ENCODE measurements at places on chromosomes 5 and 9.

GRCh38 chr5:1378096-1378495 lies 33.2 kb upstream of the CLPTM1L start:
- DNase-seq: no peak

DNA sequence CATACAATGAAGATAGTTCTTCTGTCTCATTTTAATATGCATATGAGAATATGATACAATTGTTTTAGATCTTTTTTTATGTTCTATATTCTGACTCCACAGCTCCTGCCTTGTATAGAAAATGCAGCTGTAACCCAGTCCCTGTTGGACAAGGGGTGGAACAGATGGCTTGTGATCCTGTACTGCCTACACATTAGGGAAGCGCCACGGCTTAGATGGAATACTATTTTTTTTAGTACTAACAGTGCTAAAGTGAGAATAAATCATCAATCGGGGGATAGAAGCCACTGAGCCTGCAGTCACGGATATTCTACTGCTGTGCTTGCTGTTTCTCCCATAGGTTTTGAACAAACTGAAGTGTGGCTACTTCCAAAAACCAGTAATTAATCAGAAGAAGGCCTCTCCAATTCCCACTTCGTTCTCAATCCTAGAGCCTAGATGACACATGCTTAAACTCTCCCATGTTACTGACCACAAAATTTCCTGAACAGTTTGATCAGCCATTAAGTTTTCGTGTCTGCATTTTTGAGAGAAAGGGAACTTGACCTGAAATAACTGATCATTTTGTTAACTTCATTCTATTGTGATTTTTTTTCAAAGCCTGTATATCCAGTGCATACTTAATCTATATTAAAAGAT lies 150.3 kb downstream of the CDH18 start:
- no peak for DNase-seq

DNA sequence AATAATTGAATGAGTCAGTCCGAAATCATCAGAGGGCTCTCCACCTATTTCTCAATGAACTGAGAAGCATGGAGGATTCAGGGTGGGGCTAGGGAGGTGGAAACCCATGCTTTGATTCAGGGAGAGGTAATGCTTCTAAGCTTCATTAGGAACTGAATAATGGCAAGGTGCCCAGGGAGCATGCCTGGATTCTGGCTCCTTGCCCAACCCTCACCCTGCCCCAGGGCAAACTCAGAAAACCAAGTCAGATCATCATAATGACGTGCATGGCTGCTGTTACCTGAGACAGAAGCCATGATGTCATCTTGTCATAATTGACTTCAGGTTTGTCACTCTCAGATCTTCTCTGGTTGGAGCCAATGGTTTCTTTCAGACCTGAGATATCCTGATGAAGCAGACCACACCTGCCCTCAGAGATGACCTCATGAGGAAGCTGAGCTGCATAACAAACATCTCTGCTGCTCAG lies 199.6 kb downstream of the SYK start:
- DNase-seq: peak; percentile 23

GRCh38 chr9:34929506-34930102 lies 28.5 kb upstream of the PHF24 start:
- peak; percentile 35 for DNase-seq

DNA sequence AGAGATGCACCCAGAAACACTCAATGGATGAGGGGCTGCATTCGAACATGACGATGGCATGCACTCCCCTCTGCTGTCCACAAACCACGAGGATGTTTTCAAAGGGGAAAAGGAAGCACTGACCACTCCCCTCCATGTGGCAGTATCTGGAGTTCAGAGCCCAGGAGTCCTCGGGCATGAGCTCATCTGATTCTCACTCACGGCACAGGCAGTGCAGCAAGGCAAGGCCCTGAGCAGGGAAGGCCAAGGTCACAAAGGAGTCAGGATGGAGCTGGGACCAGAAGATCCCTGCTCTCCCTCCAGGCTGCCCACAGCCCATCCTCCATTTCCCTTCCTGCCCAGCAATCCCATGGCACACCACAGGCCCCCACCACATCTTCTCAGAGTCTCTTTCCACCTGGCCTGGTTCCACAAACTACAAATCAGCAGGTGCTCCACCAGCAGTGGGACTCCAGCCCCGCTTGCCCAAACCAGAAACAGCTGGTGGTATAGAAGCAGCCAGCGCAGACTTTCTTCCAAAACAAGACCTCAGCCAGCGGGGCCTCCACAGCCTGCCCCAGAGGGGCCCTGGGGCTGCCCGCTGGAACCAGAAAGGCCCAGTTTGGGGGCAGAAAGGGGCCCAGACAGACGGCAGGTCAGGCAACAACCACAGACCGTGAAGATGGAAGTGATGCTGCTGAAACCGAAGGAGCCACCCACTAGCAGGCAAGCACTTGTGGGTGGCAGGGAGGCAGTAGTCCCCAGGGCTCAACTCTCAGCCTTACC lies 12.2 kb downstream of the TNIP1 start:
- DNase-seq: peak; percentile 59

DNA sequence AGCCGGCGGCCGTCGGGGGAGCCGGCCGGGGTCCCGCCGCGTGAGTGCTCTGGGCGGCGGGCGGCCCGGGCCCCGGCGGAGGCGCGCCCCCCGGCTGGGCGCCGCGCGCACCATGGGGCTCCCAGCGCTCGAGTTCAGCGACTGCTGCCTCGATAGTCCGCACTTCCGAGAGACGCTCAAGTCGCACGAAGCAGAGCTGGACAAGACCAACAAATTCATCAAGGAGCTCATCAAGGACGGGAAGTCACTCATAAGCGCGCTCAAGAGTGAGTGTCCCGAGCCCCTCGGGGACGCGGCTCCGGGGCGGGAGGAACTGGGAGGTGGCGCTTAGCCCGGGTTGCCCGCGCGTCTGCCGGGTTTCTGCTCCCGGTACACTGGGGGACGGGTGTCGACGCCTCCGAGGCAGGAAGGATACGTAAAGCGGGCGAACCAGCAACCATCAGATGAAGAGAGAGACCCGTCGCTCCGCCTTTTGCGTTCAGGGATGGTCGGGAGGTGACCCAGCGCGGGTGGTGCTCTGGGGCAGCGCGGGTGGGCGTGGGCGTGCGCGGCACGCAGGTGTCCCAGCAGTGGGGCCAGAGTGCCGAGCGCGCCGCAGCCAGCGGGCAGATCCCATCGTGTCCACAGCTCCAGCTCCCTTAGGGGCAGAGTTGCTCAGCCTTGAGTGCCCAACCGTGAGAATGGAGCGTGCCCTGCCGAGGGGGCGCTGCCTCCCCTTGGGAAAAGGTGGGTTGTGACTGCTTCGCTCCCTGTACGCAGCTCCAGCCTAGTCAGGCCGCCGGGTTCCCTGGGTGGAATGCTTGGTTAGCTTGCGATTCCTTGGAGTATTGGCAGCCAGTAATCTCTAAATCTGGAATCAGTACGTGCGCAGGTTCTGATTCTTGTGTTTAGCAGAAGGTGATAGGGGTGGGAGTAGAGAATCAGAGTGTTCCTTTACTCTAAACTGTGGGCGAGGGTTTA lies 753 bp downstream of the ARHGAP26 start:
- DNase-seq: peak; percentile 52

DNA sequence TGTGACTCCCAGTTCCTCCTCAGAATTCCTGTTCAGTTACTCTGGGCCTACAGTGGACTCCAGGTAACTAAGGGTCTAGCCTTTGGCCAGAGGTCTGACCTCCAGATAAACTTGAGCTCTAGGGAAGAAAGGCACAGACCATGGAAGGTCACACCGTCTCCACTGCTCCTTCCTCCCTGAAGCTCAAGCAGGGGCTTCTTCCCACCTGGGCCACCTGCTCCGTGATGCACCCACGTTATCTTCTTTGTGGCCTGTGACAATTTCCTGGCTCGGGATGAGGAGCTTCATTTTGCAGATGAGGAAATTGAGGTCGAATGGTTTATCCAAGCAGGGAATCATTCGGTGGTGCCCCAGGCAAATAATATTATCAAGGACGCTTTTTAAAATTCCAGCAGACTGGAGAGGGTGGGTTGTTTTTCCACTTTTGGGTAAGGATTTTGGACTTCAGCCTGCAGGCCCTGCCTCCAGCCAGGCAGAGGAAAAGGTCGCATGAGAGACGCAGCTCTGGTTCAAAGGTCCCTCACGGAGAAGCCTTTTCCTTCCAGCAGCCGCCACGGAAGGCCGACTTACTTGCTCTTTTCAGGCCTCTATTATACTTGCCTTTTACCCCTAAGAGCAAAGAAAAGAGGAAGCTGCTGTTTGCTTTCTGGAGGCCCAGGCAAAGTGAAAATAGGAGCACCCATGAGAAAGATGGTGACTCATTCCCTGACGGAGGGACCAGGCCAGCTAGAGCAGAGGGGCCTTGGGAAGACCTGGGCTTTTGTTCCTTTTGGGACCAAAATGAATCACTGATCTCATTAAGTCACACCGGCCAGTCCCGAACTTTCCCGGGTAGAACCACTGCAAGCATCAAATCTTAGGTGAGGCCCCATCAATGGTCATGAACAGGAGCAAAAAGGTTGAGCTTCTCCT lies 22.8 kb upstream of the DUSP1 start:
- DNase-seq: no peak

DNA sequence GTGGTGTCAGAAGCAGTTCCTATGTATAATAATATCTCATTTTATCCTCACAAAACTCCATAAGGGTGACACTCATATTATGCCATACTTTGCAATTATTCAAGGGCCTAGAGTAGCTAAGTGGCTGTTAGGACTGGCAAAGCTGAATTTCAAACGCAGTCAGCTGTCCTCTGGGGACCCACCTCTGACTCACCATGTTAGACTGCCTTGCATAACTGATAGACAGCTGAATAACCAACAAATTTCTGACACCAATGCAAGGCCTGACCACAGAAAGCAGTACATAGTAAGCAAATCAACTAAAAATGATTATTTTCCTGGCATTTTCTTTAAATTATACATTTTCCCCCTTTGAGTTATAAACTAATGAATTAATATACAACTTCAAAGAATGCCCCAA lies 251.6 kb upstream of the PTGER4 start:
- DNase-seq: no peak

GRCh38 chr5:11084111-11084510 lies 323.1 kb upstream of the DAP start:
- no peak for DNase-seq

DNA sequence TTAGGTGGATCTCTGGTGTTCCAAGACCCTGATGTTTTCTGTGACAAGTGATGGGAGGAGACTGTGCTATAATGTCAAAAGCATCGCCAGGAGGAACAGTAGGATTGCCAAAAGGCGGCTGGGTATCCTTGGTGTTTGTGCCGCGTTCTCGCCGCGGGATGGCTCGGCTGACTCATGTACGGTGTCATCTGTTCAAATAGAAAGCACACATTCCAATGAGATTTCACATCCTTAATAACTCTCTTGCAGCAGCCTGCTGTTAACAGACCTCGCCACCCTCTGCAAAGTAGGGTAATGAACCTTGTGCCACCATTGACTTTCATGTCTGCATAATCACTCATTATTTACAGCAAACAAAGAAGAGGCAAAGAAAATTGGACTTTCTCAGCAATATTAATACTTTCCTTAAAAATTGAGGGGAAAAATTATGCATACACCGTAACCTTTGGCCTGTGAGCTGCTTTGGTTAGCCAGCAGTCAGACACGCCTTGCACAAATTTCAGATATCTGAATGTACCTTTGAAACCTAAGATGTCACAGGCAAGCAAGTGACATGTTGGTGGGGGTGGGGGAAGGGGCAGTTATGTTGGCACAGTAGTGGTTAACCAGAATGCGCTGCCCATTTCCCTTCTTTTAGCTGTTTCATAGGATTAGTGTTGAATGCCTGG lies 289.4 kb downstream of the EFNA5 start:
- no peak for DNase-seq

DNA sequence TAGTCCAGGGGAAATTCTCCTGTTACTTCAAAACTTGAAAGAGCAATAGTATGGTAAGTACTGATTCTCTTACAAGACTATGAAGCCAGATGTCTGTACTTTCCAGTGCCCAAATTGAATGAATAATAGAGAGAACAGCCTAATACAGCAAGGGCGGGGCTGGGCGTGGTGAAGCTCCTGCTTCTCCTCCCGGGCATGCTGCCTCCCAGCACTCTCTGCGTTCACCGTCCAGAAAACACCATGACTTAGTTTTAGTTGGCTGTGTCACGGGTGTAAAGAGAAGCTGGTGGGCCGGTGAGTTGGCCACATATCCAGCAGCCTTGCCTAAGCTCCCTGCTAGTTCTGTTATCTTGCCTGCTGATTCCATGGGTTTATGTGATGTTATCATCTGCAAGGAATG lies 40.7 kb upstream of the ADAMTS2 start:
- no peak for DNase-seq

Data from stimulated activated CD4-positive, alpha-beta T cell treated with anti-CD3 and anti-CD28 coated beads, Interleukin-1b, Interleukin-23, amount 100 ng/mL, for 48 hours (primary cell).